ENCODE measurements at places on chromosomes 6 and 20. TPM values are rescaled to one million over a fixed set of nuclear protein-coding genes. Genes with fewer than 3 reads are reported as not detected.

GRCh38 chr6:73857341-73857890 is 161.4 kb downstream of the CD109 start:
- no peak for DNase-seq

GRCh38 chr20:44393608-44394451 is 38.3 kb downstream of the HNF4A start:
- DNase-seq, result no peak

GRCh38 chr6:71393981-71394432 is 105.4 kb downstream of the OGFRL1 start:
- DNase-seq, result no peak

GRCh38 chr6:34589691-34590090 is 33.6 kb upstream of the SPDEF start:
- DNase-seq, result no peak

DNA sequence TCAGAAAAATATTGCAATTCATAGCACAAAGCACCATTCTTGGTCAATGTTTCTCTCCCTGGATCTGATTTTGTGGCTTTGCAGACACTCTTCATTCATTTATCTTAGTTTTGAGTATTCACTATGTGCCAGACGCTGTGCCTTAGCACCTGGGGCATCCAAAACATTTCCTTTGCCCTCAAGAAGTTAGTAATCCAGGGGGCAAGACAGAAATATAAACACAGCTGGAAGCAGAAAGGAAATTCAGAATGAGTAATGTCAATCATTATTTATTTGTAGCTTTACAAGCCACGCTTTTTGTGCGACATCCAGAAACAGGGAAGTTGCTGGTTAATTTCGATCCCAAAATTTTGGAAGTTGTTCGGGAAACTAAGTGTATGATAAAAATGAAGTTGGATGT is 71.4 kb downstream of the DNAH8 start:
- DNase-seq, result no peak

DNA sequence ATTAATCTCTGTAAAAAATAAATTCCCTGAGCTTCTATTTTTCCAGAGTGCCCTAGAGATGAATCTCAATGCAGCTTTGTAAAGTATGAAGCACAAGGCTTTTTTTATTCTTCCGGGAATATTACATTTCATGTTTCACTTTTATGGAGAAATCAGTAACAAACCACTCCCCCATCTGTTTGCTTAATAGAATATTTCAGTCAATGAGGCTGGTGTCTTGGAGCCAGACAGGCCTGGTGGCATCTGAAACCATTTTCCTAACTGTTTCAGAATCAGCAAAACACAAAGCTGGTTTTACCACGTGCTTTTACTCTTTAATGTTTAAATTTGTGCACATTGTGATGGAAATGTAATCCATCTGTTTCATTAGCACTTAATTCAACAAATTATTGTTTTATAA is 400.8 kb upstream of the HSF2 start:
- DNase-seq, result no peak

DNA sequence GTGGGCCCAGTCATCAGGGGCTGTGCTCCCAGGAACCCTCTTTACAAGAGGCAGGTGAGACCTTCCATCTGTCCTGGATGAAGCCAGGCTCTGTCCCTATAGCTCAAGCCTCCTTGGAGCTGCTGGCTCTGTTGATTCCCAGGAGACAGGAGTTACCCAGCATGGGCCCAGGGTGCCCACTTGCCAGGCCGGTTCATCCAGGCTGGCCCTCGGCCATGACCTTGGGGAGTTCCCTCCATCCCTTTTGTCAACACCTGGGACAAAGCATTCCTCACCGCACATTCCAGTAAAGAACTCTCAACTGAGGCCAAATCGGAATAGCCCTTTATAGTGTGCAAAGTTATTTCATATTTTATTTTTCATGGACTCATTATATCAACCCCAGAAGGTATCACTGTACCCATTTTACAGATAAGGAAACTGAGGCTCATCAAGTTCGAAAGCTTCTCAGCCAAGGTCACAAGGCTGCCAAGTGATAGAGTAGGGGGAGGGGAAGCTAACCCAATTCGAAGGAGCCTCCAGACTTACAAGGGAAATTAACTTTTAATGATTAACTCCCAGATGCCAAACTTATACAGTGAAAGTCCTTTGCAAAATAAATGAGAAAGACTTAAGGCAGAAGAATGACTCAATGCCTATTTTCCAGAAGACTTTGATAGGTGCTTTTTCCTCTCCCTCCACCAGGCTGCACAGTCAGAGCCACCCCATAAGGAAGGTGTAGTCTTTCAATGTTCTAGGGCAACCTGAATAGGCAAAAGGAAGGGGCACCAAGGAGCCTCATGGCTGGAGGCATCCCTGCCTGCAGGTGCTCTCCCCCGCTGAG is 18.5 kb downstream of the SDC4 start:
- no peak for DNase-seq

DNA sequence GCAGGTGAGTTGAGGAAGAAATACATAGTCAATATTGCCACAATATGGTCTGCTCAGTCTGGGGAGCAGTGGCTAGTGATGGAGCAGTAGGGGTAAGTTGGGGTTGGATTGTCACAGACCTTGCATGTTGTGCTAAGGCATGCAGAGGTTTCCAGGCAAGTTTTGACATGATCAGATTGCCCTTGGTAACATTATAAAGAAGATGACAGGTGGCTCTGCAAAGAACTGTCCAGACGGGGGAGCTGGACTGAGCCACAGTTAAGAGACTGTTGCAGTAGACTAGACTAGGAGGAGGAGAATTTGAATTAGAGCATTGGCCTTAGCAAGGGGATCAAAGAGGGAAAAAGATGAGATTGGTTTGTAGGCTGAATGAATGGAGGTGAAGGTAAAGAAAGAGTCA is 23.4 kb downstream of the ATRN start:
- no peak for DNase-seq

DNA sequence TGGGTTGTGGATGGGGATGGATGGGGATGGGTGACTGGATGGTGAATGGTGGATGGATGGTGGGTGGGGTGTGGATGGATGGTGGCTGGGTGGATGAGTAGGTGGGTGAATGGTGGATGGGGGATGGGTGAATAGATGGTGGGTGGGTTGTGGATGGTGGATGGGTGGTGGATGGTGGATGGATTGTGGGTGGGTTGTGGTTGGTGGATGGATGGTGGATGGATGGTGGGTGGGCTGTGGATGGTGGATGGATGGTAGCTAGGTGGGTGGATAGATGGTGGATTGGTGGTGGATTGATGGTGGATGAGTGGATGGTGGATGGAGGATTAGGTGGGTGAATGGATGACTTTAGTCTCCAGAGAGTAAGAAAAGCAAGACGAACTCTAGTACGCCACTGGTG is 57.6 kb downstream of the YTHDF1 start:
- no peak for DNase-seq

DNA sequence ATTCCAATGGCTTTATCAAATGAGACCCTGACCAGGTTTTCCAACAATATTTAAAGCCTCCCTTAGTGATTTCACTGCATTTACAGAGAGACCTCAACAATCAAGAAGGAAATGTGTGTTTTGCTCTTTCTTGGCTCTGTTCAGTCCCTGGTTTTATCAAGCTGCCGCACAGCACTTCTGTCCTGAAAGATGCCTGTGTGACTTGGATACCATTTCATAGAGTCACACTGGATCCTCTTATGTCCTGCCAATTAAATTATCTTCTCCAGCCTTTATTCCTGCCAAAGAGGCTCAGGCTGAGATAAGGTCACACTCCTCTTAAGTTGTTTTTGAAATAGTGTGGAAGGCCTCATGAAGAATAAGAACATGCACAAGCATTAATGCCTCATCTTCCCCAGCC is 197.0 kb upstream of the RNF217 start:
- no peak for DNase-seq

DNA sequence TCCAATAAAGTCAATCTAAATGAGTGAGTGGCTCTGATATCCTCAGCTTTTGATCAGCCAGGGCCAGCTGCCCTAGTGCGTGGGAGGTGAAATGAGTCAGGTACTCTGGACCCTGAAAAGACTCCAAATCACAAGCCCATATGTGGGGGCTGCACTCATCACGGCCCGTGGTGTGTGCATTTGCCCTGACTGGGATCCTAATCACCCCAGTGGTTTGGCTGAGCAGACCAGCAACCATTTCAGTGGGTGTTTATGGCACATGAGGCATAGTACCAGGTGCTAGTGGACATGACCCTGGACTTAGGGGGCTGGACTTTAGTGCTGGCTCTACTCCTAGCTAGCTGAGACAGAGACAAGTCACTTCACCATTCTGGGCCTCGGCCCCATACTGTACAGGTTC is 39.4 kb downstream of the SCML4 start:
- no peak for DNase-seq

DNA sequence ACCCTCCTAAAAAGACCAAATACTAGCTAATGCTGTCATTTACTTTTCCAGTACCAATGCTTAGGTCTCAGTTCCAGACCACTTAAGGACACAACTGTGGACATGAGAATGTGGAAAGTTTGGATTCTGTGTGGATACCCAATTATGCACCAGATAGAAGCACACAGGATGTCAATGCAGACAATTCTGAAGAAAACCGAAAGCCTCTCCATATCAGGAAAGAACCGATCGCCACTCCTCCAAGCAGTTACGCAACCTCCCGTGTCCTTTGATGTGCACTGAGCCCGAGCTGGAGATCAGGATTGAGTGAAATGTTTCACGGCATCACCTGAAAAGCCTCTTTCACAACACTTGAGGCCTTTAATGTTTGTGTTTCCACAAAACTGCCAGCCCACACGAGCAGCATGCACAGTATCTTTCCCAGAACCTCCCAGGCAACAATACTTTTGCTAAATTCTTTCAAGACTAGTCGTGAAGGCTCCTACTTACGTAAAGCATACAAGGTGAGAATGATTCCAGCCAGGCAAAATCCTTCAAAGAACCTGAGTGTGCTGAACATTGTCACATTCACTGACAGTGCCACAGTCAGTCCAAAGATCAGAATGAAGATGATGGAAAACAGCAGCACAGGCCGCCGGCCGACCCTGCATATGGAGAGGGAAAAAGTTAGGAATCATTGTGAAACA is 47.0 kb downstream of the SLC22A23 start:
- DNase-seq, result no peak

GRCh38 chr6:37731888-37732287 is 34.2 kb upstream of the MDGA1 start:
- no peak for DNase-seq

DNA sequence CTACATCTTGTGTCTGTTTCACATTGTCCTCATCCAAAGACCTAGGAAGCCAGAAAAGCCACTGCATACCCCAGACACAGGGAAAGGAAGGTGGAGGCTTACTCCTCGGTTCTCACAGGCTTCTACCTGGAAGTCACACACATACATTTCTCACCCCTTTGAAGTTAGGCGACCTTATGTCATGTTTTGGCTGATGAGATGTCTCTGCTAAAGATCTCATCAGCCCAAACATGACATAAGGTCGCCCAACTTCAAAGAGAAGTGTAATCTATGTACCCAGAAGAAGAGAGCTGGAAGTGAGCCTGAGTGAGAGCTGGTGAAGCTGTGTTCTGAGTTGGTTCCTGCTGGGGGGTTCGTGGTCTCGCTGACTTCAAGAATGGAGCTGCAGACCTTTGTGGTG is 47.5 kb upstream of the SLC22A23 start:
- DNase-seq, result no peak

GRCh38 chr20:21099751-21100577 is 6.2 kb downstream of the LINC00237 start:
- no peak for DNase-seq

- DNase-seq, result no peak
Measured at GRCh38 chr6:68194846-68195478, 440.1 kb upstream of the ADGRB3 start.

DNA sequence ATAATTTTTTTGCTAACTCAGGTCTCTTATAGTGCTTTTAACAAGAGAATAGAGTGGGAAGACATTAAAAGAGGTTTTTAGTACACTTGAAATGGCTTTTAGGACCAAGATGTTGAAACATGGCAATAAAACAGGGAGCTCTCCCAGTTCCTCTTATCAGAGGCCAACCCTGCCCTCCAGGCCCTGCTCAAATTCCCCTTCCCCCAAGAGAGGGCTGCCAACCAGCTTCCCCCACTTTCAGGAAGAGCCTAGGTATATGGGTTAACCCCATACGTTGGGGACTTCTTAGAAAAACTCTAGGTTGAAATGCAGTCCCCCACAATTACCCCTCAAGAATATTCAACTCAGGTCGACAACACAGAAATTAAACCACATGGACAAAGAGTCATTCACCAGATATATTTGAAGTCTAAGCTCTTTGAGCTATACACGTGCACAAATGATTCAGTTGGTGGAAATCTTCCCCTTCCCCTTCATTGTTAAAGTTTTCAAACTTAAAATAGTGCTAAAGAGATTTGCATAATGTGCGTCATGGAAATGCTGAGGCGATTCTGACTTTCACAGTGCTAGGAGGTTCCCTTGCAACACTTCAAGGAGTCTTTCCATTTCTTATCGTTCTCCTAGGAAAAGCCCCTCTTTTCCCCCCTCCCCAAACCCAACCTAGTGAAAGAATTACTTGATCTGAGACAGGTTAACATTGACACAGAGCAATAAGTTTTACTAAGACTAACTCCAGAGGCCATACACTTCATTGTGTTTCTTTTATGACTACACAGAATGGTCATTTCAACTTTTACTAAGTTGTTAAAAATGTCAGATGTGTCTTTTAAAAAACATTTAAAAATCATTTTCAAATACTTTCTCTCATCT is 49.8 kb upstream of the ENPP5 start:
- DNase-seq, result no peak

GRCh38 chr20:41275301-41275731 is 42.2 kb downstream of the ZHX3 start:
- no peak for DNase-seq

GRCh38 chr6:101400326-101401135 is 7.0 kb downstream of the GRIK2 start:
- no peak for DNase-seq

DNA sequence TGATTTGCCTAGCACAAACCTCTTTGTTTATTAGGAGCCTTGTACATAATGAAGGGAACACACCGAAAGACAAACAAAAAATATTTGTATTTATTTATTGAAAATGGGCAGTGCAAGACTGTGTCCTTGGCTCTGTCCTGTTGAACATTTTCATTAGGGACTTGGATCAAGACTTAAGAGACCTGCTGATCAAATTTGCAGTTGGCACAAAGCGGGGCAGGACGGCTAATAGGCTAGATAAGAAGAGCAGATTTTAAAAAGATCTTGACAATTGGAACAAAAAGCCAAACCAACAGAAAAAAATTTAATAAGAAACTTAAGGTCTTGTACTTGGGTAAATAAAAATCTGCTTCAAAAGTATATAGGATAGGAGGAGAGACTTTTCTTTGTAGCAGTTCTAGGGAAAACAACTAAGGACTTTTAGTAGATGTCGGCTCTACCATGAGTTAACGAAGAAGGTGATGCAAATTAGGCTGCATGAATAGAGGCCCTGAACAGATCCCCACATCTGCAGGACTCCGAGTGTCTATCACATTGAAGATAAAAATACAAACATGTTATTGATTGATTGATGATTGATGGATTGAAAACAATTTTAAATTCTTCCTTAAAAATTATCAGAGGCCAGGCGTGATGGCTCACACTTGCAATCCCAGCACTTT is 124.1 kb upstream of the SPACA1 start:
- DNase-seq, result no peak

- no peak for DNase-seq
Measured at GRCh38 chr6:130524552-130524951, 158.7 kb downstream of the TMEM200A start.

The NKX2-4 gene
- total RNA-seq, result not detected

The SPTLC3 gene
- total RNA-seq, result not detected

The OOEP gene
- not detected for total RNA-seq

The GNL1 gene
- 113 TPM for total RNA-seq

The SCRT2 gene
- not detected for total RNA-seq

The HTR1B gene
- total RNA-seq, result 0.74 TPM

The KHDC1L gene
- 5.4 TPM for total RNA-seq

The CDSN gene
- 0.12 TPM for total RNA-seq

The MRAP2 gene
- total RNA-seq, result 1.4 TPM

The SALL4 gene
- 1.9 TPM for total RNA-seq

The E2F1 gene
- total RNA-seq, result 30.9 TPM

The GHRH gene
- not detected for total RNA-seq

Data from HCT116 (cell line).